ENCODE measurements at places on chromosomes 13 and 19. TPM values are rescaled to one million over a fixed set of nuclear protein-coding genes. Genes with fewer than 3 reads are reported as not detected.

The THAP8 gene
- total RNA-seq, result 9.0 TPM

The CDX2 gene
- not detected for total RNA-seq

The MTUS2 gene
- not detected for total RNA-seq

The RGCC gene
- 105 TPM for total RNA-seq

The SLC46A3 gene
- 10.9 TPM for total RNA-seq

The RPL21 gene
- total RNA-seq, result 1,130 TPM

The KLK14 gene
- total RNA-seq, result not detected

The TMPRSS9 gene
- total RNA-seq, result not detected

The SHISA7 gene
- not detected for total RNA-seq

The BEST2 gene
- total RNA-seq, result not detected

The ZNF285 gene
- total RNA-seq, result 2.3 TPM

The HIPK4 gene
- total RNA-seq, result 0.22 TPM

The SMIM24 gene
- total RNA-seq, result not detected

The TMEM238 gene
- total RNA-seq, result 2.8 TPM

The CLEC4G gene
- total RNA-seq, result 4.0 TPM

The EPSTI1 gene
- total RNA-seq, result 4.4 TPM

The KLHL1 gene
- not detected for total RNA-seq

The PLVAP gene
- 68.3 TPM for total RNA-seq

The ZNF799 gene
- total RNA-seq, result 6.6 TPM

The ATXN8OS gene
- not detected for total RNA-seq

The WDR88 gene
- not detected for total RNA-seq

The ZIC2 gene
- not detected for total RNA-seq

The MED4 gene
- total RNA-seq, result 40.4 TPM

The OXGR1 gene
- not detected for total RNA-seq

The IZUMO2 gene
- not detected for total RNA-seq

The KCNRG gene
- 1.1 TPM for total RNA-seq

The MATK gene
- 2.9 TPM for total RNA-seq

The CELF5 gene
- not detected for total RNA-seq

The CGB5 gene
- total RNA-seq, result not detected

The OR7D4 gene
- not detected for total RNA-seq

The OR10H1 gene
- not detected for total RNA-seq

The KCNN4 gene
- total RNA-seq, result 25.2 TPM

The MAP4K1 gene
- total RNA-seq, result 2.3 TPM

The SH3GL1 gene
- total RNA-seq, result 43.8 TPM

The ZNF534 gene
- not detected for total RNA-seq

The SEMA6B gene
- 12.8 TPM for total RNA-seq

Data from subcutaneous adipose tissue (tissue), 4 donors.